Neural progenitor cell (in vitro differentiated cells): ENCODE measurements at places on chromosomes 16 and 17. TPM values are rescaled to one million over a fixed set of nuclear protein-coding genes. Genes with fewer than 3 reads are reported as not detected.

GRIN2C gene
- 0.03 TPM in 1 of 2 replicates, not detected in the other for total RNA-seq

HEATR9 gene
- total RNA-seq = not detected in 2 replicates

CIITA gene
- not detected in 2 replicates for total RNA-seq

CD68 gene
- total RNA-seq = 0.95 TPM in 1 of 2 replicates, not detected in the other

STH gene
- total RNA-seq = not detected in 2 replicates

CCL8 gene
- total RNA-seq = not detected in 2 replicates

CASKIN2 gene
- total RNA-seq = 5.7 and 12.6 TPM in 2 replicates

GRCh38 chr17:15321556-15322251, 19.7 kb downstream of the TEKT3 start:
- no peak overlapping the region for H3K27ac ChIP-seq
- no peak for DNase-seq
- H3K4me1 ChIP-seq = no peaks in the 10 kb centered on the region
- H3K36me3 ChIP-seq = no peaks in the 10 kb centered on the region
- H3K4me3 ChIP-seq = no peak overlapping the region

GRCh38 chr17:79979816-79980215, 55.9 kb downstream of the TBC1D16 start:
- H3K4me3 ChIP-seq = no peak overlapping the region
- H3K36me3 ChIP-seq = no peaks in the 10 kb centered on the region
- no peaks in the 10 kb centered on the region for H3K27me3 ChIP-seq
- DNase-seq = no peak
- peaks cover 25% of the 10 kb centered on the region for H3K4me1 ChIP-seq

DNA sequence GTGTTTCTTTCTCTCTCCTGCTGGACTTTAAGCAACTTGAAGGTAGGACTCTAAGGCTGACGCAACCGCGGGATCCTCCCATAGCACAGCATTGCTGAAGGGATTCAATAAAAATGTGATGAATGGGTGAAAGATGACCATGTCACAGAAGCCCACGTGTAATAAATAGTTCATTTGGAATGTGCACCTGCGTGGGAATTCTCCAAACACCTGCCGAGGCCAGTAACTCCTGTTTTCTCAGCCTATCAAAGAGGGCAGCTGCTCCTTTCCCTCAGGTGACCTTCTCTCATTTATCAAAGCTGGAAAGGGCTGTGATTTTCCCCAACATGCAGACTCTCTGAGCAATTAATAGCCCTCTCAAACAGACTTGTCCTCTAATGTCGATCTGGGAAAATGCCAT, 235.7 kb downstream of the STX8 start:
- H3K36me3 ChIP-seq = no peaks in the 10 kb centered on the region
- no peak overlapping the region for H3K27ac ChIP-seq
- DNase-seq = no peak
- H3K4me3 ChIP-seq = no peak overlapping the region
- H3K4me1 ChIP-seq = peaks cover 9% of the 10 kb centered on the region
- H3K27me3 ChIP-seq = no peaks in the 10 kb centered on the region

- peaks cover 7% of the 10 kb centered on the region for H3K4me1 ChIP-seq
- H3K27ac ChIP-seq = no peak overlapping the region
- DNase-seq = no peak
Observed at GRCh38 chr17:21072745-21073197, 30.0 kb upstream of the USP22 start.

DNA sequence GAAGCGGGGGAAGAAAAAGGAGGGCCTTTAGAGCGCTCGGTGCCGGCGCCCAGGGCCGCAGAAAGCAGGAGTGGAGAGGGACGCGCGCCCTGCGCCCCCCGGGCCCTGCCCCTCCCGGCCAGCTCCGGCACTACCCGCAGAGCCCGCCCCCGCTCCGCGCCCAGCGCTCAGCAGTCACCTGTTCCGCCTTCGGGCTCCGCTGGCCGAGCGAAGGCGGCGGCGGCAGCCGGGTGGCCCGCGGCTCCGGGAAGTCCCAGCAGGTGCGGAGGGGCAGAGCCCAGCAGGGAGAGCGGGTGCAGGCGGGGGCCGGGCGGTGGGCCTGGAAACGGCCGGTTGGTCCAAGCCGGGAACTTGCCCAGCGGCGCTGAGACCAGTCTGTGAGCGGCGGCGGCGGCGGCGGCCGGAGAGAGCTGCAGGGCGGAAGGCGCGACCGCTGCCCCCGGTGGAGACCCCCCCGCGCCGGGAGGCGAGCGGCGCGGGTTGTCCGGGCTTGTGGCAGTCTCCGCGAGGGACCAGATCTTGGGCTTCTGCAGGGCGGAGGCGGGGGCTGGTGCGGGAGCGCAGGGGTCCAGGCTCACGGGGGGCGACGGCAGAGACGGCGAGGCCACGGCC, 2.2 kb downstream of the IRX3 start:
- peak overlapping the region; percentile 55 for H3K4me3 ChIP-seq
- H3K36me3 ChIP-seq = no peaks in the 10 kb centered on the region
- H3K27ac ChIP-seq = no peak overlapping the region
- peaks cover 89% of the 10 kb centered on the region for H3K27me3 ChIP-seq
- DNase-seq = peak; percentile 72
- peaks cover 32% of the 10 kb centered on the region for H3K4me1 ChIP-seq

DNA sequence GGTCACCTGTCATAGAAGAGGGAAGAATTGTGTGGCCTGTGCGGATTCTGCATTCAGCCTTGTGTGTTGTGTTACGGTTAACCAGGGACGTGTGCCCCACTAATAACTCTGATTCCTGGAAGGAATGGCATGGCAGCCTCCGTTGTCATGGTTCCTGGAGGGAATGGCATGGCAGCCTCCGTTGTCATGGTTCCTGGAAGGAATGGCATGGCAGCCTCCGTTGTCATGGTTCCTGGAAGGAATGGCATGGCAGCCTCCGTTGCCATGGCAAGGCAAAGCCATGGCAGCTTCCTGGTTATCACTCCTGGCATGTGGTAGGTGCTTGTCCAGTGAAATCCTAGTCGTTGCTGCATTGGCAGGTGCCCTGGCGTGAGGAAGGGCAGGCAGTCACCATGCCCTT, 8.9 kb downstream of the SPG7 start:
- H3K4me1 ChIP-seq = no peaks in the 10 kb centered on the region
- H3K27ac ChIP-seq = no peak overlapping the region
- DNase-seq = no peak
- peaks cover 3% of the 10 kb centered on the region for H3K36me3 ChIP-seq
- no peaks in the 10 kb centered on the region for H3K27me3 ChIP-seq

DNA sequence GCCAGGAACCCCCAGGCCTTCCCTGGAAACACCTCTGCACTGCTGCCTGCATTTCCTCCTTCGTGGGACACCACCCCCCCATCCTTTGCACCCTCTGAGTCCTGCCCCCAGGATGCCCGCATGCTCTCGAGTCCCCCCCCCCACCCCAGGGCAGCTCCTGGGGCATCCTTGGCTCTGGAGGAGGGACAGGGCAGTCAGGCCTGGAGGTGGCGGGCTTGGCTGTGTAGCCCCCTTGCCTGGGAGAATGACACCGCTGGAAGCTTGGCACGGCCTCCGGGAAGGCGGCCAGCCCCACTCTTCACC, 98.9 kb upstream of the GSE1 start:
- no peaks in the 10 kb centered on the region for H3K36me3 ChIP-seq
- no peak for DNase-seq
- no peak overlapping the region for H3K27ac ChIP-seq
- no peaks in the 10 kb centered on the region for H3K27me3 ChIP-seq
- H3K4me3 ChIP-seq = no peak overlapping the region

GRCh38 chr17:35898283-35899070, 18.3 kb upstream of the CCL5 start:
- H3K4me3 ChIP-seq = no peak overlapping the region
- no peaks in the 10 kb centered on the region for H3K27me3 ChIP-seq
- no peak overlapping the region for H3K27ac ChIP-seq
- no peaks in the 10 kb centered on the region for H3K4me1 ChIP-seq

DNA sequence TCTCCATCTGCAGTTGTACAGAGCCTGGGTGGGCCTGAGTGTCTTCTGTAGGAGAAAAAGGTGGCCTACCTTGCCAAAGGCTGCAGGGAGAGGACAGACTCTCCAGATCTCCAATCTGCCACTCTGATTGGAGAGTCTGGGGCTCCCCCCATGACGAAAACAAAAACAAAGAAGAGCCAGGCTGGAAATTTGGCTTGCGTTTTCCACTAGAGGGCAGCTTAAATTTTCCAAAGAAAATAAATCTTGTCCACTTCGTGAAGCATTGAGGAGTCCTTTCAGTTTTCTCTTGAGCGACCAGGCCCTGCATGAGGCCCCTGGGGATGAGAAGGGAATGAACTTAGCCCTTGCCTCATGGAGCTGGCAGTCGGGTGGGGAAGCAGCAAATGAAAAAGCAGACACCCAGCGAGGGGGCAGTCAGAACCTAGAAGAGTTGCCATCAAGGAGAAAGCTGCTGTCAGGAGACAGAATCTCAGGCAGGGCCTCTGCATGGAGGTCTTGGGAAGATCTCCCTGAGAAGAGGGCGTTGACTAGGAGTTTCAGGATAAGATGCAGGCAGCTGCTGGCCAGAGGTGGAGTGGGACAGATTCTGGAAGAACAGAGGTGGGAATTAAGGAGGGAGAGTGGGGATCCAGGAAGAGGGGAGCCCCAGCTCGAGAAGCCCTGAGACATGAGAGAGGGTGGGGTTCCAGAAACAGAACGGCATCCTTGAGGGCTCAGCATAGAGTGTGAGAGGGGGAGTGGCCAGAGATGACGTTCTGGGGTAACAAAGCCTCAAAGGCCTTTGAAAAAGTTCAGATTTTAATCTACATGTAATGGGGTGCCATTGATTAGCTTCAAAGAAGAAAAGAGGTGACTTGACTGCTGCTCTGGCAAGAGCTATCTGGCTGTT, 8.4 kb upstream of the SHCBP1 start:
- no peak overlapping the region for H3K4me3 ChIP-seq
- H3K4me1 ChIP-seq = peaks cover 9% of the 10 kb centered on the region
- no peaks in the 10 kb centered on the region for H3K36me3 ChIP-seq
- DNase-seq = peak; percentile 41
- no peak overlapping the region for H3K27ac ChIP-seq

- H3K4me3 ChIP-seq = no peak overlapping the region
- H3K36me3 ChIP-seq = no peaks in the 10 kb centered on the region
- no peaks in the 10 kb centered on the region for H3K27me3 ChIP-seq
- H3K4me1 ChIP-seq = peaks cover 22% of the 10 kb centered on the region
- H3K27ac ChIP-seq = no peak overlapping the region
- no peak for DNase-seq
Observed at GRCh38 chr16:74740795-74741304, 33.8 kb downstream of the FA2H start.

DNA sequence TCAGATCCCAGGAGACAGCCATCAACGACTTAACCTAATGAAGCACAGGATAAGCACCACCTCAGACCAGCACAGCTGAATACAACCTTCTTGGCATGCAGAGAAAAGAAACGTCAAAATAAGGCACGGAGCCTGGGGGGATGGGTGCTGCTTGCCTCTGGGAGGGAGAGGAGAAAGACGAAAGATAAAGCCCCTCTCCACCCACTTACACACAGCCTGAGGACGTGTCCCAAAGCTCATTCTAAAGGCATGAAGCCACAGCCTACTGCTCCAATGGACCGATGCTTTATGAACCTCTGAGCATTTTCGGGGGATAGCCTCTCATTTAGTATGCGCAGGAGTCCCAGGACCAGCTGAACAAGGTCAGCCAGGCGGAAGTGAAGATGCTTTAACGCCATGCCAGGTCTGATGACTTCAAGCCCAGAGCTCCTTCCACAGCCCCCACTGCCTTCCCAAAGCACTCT, 31.1 kb downstream of the ST3GAL2 start:
- no peaks in the 10 kb centered on the region for H3K36me3 ChIP-seq
- H3K27me3 ChIP-seq = no peaks in the 10 kb centered on the region
- peak overlapping the region; percentile 22 for H3K4me3 ChIP-seq
- DNase-seq = peak; percentile 63

DNA sequence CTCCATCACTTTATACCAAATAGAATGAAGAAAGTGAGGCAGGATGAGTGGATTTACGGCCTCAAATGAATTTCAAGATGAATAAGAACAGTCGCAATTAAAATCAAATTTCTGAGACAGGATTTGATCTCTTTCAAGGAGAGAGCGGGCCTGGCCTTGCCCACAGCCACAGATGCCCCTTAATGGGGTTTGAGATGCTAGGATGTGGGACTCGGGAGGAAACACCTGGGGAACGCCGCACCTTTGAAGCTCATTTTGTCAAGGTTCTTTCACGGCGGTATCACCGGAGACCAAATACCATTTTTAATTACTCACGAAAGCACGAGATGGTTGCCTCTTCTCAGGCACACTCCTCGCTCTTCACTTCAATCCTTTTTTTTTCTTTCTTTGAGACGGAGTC, 178.1 kb upstream of the SDK2 start:
- peaks cover 30% of the 10 kb centered on the region for H3K4me1 ChIP-seq
- no peaks in the 10 kb centered on the region for H3K27me3 ChIP-seq
- DNase-seq = no peak
- H3K4me3 ChIP-seq = no peak overlapping the region
- no peak overlapping the region for H3K27ac ChIP-seq

GRCh38 chr16:81283044-81283443, 31.7 kb upstream of the GAN start:
- H3K27me3 ChIP-seq = no peaks in the 10 kb centered on the region
- H3K4me3 ChIP-seq = no peak overlapping the region
- H3K36me3 ChIP-seq = no peaks in the 10 kb centered on the region
- no peak for DNase-seq
- no peak overlapping the region for H3K27ac ChIP-seq

DNA sequence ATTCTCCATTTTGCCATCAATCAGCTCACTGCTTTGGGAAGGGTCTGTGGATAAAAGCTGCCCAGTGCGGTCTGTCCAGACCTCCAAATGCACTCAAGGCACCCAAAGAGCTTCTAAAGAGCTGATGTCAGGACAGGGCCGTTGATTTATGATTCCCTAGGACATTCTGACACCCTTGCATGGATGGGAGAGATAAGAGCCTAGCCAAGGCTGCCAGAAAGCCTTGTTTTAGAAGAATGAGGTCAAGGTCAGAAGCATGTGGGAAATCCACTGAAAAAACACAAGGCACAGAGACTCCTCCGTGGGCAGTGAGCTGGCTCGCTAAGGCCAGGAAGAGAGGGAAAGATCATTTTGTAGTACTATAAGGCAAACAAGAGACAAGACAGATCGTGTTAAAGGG, 214.0 kb downstream of the CDH11 start:
- H3K4me3 ChIP-seq = no peak overlapping the region
- no peaks in the 10 kb centered on the region for H3K27me3 ChIP-seq
- no peaks in the 10 kb centered on the region for H3K4me1 ChIP-seq
- H3K36me3 ChIP-seq = no peaks in the 10 kb centered on the region
